Activated CD4-positive, alpha-beta memory T cell treated with anti-CD3 and anti-CD28 coated beads for 36 hours (primary cell): ENCODE measurements at places on chromosomes 7 and 10. TPM values are rescaled to one million over a fixed set of nuclear protein-coding genes. Genes with fewer than 3 reads are reported as not detected.

HOXA7 gene
- not detected for total RNA-seq

GRCh38 chr10:49837051-49837478, 74.9 kb upstream of the OGDHL start:
- H3K27ac ChIP-seq, result no peak overlapping the region
- peaks cover 36% of the 10 kb centered on the region for H3K36me3 ChIP-seq
- no peaks in the 10 kb centered on the region for H3K4me1 ChIP-seq
- no peak for DNase-seq
- H3K4me3 ChIP-seq, result no peak overlapping the region

GRCh38 chr7:30430777-30431176, 47.8 kb downstream of the NOD1 start:
- H3K27ac ChIP-seq, result no peak overlapping the region
- no peak overlapping the region for H3K4me3 ChIP-seq
- DNase-seq, result no peak
- H3K27me3 ChIP-seq, result no peaks in the 10 kb centered on the region

DNA sequence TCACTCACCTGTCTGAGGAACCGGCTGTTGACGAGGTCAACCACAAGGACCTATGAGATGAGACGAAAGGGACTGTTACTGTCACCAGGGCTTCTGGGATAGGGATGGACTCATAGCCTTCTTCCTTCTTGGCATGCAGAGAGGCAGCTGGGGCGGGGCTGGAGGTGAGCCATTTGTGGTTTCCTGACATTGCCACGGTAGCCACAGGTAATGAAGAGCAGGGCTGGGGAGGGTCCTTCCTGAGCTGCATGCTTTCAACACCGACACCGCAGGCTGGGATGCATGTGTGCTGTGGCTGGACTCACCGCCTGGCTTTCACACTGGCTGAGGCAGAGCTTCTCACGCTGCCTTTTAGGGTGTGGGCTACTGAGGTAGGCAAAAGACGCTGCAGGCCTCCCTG, 46.4 kb upstream of the MKRN1 start:
- H3K4me1 ChIP-seq, result peaks cover 8% of the 10 kb centered on the region
- H3K27ac ChIP-seq, result no peak overlapping the region
- no peak overlapping the region for H3K4me3 ChIP-seq

- H3K4me1 ChIP-seq, result no peaks in the 10 kb centered on the region
- no peaks in the 10 kb centered on the region for H3K27me3 ChIP-seq
- H3K4me3 ChIP-seq, result no peak overlapping the region
- H3K36me3 ChIP-seq, result no peaks in the 10 kb centered on the region
- no peak overlapping the region for H3K27ac ChIP-seq
- DNase-seq, result no peak
Measured at GRCh38 chr7:73844131-73844547, 1.8 kb upstream of the METTL27 start.

ASZ1 gene
- total RNA-seq, result not detected

DNA sequence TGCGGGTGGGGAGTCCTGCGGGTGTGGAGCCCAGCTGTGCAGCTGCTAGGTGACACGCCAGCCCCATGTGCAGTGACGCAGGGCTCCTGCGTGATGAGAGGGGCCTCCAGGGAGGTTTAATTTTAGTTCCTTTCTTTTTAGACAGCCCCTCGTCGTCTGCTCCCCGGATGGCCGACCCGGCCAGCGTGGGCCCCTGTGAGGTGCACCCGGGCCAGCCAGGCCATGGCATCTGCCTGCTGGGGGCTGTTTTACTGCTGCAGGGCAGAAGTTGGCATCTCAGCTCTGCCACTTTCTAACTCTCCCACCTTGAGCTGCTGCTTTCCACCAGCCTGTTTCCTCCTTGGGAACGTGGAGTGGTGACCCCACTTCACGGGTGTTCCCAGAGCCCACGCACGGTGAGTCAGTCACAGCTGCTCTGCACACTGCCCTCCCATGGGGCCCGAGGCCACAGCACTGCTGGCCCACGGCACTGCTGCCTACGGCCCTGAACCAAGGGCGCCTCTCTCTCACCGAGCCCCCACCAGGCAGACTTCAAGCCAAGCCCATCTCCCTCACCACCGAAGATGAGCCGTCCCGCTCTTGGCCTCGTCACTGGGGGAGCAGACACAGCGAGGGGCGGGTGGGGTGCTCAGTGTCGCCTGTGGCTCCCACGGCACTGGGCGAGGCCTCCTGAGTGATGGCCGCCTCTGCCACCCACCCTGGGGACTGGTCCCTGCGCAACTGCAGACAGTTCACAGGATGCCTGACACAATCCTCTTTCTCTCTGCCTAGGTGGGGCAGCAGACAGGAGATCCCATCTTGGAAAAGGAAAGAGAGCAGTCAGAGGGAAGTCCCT, 21.3 kb downstream of the CYP2W1 start:
- H3K36me3 ChIP-seq, result peaks cover 4% of the 10 kb centered on the region
- no peaks in the 10 kb centered on the region for H3K27me3 ChIP-seq
- no peak for DNase-seq
- no peak overlapping the region for H3K4me3 ChIP-seq

DNA sequence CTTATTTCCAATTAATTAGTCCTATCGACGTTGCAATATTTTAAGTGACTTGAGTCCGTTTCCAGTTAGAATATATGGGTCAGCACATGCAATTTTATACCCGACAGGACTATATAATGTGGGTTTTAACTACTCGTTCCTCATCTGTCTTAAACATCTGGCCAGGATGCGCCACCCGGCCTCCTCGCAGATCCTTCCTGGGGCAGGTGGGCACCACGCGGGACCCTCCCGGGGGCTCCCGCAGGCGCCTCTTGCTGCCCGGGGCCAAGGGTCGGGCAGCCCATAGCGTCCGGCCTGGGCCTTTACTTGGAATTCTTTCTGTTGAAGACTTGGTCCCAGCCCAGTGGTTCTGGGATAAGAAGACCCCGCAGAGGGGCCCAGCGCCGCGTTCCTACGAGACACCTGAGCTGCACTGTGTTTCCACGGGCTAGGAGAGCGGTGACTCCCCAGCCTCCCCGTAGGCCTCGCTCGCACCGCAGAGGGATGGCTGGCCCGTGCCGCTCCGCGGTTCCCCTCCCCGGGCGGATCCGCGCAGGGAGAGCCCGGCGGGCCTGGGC, 10.1 kb upstream of the MNX1 start:
- H3K36me3 ChIP-seq, result no peaks in the 10 kb centered on the region
- H3K4me3 ChIP-seq, result no peak overlapping the region
- DNase-seq, result no peak
- H3K4me1 ChIP-seq, result peaks cover 17% of the 10 kb centered on the region
- no peak overlapping the region for H3K27ac ChIP-seq

- no peak for DNase-seq
- no peak overlapping the region for H3K27ac ChIP-seq
- no peak overlapping the region for H3K4me3 ChIP-seq
- H3K4me1 ChIP-seq, result no peaks in the 10 kb centered on the region
- no peaks in the 10 kb centered on the region for H3K36me3 ChIP-seq
Measured at GRCh38 chr7:112665709-112666108, 124.5 kb downstream of the TMEM168 start.

FKBP6 gene
- not detected for total RNA-seq

FGFR2 gene
- 0.19 TPM for total RNA-seq
